ENCODE measurements at places on chromosomes 12 and 14.

GRCh38 chr14:99839696-99840095 lies 46.5 kb downstream of the EML1 start:
- no peak for DNase-seq

- no peak for DNase-seq
Measured at GRCh38 chr12:124884587-124885438, 21.1 kb upstream of the SCARB1 start.

DNA sequence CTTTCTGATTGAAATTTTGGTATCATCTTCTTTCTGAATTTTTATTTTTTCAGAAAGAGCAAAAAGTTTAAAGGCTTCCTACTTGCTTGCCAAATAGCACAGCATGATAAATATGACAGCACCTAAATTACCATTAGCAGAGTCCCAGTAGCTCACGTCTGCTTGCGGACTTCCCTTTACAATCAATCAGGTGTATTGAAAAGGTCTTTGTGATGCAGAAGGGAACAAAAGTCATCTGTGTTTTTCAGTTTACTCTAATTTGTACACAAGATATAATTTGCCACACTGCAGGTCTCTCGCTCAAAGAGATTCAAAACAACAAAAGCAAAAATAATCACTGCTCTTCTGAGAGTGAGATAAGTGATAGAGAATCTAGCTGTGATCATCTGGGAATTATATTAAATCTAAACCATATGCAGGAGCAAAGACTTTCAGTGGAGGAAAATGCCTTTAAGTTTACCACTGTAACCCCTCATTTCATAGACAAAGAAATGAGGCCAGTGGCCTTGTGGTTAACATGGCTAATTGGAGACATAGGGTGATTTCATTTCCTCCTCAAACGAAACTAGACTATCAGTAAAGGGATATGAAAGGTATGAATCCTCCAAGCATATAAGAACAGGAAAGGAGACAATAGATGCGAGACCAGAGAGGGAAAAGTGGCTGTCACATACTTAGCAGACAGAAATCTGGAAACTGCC lies 240.8 kb upstream of the TMPO start:
- DNase-seq = no peak

DNA sequence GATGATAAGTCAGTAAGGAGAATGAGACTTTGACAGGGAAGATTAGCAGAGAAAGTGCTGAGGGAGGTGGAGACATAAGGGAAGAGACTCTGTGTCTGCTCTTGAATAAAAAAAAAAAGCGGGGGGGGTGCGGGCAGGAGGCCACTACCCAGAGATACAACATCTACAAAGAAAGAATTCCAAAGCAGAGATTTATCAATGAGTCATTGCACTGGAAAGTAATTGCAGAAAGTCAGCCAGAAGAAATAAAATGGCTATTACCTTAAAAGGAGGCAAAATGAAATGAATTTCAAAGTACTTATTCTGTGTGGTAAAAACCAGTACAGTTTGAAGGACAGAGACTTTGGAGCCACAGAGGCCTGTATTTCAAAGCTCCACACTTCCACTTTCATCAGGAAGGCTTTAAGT lies 267.1 kb upstream of the PRKD1 start:
- peak; percentile 97 for DNase-seq

GRCh38 chr14:91354979-91355685 lies 62.5 kb downstream of the CCDC88C start:
- no peak for DNase-seq

DNA sequence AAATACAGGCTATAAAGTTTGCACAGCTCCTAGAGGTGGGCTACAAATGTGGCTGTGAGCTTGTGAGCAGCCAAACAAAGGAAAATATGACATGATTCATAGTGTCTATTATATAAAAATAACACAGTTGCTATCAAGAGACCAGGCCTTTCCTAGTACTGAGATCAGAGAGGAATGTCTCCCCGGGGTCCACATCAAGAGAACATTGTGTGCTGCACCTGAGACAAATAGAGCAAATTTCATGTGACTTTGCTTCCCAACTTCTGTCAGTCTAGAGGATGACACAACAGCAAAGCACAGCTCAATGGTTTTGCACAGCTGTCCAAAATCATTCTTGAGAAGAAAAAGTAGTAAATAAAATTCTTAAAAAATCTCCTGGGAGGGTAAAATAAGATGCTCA lies 297.5 kb upstream of the PRKD1 start:
- no peak for DNase-seq

GRCh38 chr12:95962222-95962621 lies 19.1 kb downstream of the AMDHD1 start:
- DNase-seq = no peak

DNA sequence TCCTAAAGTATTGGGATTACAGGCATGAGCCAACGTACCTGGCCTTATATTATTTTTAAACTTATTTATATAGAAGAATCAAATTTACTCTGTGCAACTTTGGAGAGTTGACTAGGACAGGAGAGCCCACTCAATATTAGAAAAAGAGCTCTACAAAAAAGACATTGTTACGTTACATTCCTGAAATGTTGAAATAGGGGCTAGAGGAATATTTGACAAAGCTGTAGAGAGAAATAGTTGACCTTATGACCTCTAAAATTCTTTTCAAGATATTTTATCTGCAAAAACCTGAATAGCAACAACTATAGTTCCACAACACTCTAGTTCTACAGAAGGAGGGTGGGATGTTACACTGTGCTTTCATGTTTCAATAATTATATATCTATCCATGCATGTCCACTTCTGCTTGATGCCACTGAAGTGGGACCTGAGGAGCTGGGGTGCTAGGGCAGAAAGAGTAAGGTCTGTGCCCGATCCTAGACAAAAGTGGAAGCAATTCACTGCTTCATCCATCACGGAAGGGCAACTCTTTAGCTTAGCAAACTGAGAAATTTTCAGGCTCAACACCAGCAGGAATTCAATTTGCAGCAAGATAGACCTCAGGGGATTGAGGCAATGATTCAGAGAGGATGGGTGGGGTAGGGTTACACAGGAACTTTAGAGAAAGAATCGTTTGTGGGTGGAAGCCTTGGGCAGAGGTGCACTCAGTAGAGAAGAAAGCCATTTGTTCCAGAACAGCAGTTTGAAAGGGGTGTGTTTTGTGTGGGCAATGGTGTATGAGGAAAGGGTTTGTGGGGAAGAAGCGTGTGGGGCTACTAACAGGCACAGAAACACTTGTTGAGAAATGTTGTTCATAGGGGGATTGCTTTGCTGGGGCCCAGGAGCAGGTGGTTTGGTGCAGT lies 16.0 kb upstream of the RNASE10 start:
- peak; percentile 7 for DNase-seq

DNA sequence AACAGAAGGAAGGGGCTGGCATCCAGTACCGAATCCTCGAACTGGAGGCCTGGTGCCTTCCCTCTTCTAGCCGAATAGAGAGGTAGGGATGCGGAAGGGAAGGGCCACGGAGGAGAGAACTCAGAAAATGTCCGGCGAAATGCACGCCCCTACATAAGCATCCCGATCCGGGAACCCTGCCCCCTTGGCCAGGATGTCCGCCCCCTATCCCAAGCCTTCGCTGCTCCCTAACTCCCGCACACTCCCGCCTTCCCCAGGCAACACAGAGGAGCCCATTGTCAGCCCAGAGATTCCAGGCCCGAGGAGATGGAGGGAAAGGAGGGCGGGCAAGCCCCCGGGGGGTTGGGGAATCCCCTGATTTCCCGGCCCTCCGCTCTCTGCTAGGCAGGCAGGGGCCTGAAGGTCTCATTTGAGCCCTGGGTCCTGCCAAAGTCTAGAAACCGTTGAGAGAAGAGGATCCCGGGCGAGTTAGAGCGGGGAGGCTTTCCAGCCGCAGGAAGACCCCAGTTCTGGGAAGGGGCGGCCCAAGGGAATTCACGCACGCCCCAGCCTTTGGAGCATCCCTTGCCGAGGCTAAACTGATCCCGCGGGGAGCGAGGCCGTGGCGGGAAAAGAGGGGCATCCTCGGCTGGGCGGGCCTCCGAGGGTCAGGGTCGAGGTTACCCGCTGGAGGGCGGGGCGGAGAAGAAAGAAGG lies 569 bp upstream of the ARHGEF40 start:
- DNase-seq = peak; percentile 50

DNA sequence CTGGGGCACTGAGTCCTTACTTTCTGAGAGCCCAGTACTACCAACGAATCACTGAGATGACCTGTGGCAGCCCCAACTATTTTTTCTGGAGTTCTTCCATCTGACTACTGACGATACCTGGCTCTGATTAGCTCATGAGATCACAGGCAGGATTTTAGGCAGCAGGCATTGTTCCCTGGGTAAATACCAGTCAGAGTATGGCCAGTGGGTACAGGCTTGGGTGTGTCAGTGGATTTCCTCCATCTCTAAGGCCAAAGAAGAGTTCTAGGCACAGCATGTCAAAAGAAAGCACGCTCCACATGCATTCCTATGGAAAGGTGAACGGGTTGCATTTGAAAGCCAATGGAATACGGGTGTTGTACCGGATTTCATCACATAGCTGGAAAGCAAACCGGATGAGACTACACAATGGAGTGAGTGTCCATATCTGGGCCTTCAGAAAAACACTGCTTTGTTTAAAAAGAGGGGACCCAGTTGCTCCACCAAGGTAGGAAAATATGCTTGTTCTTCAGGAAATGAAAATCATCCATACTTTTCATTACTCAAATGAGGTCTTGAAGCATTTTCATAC lies 55.0 kb downstream of the PAX9 start:
- no peak for DNase-seq

- peak; percentile 89 for DNase-seq
Measured at GRCh38 chr12:132078190-132078589, 65.9 kb downstream of the DDX51 start.

GRCh38 chr12:121926874-121927706 lies 8.7 kb downstream of the CFAP251 start:
- DNase-seq = no peak

- DNase-seq = no peak
Measured at GRCh38 chr14:92850492-92850891, 56.4 kb downstream of the GOLGA5 start.

DNA sequence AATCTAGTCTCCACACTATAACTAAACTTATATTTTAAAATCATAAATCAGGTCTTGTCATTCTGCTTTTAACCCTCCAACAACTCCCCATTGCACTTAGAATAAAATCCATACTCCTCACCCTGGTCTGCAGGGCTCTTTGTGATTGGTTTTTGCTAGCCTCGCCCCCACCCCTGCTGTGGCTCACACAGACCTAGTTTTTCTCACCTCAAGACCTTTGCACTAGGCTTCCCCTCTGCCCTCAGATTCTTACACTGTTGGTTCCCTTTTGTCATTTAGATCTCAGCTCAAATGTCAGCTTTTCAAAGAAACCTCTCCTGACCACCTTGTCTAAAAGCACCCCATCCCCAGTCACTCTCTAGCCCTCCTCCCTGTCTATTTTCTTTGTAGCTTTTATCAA lies 10.7 kb upstream of the LHX5 start:
- no peak for DNase-seq

DNA sequence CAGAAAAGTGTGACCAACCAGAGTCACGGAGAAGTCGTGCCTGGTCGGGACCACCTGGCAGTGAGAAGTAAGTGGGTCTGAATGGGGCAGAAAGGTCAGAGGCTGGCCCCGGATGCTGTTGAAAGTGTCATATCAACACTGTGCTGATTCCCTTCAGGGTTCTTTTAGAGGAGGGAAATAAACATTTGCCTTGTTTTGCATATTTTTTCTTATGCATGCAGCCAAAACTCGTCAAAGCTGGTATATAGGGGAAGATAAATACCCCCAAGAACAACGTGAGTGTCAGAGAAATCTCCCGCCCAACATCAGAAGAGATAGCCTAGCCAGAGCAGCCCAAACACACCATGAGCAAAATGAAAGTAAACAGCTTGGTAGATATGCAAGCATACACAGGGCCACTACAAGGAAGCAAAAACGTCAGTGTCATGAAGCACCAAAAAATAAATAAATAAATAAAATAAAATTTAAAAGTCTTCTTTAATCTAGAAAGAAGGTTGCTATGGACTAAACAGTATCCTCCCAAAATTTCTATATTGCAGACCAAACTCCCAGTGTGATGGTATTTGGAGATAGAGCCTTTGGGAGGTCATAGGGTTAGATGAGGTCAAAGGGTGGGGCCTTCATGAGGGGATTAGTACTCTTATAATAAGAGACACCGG lies 22.1 kb downstream of the EIF5 start:
- no peak for DNase-seq

DNA sequence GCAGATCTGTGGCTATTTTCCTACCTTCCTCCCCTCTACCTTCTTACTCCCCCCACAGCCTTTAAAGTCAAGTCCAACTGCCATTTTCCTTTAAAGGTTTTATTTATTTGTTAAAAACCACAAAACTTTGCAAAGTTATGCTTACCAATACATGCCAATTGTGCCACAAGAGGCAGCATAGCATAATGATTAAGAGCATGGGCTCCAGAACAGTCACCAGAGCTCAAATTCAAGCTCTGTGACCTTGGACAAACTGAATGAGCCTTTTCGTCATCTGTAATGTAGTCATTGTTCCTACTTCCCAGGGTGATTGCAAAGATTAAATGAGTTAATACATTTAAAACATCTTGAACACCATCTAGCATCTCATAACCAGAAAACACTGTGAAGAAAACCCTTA lies 13.0 kb upstream of the FMNL3 start:
- DNase-seq = no peak

DNA sequence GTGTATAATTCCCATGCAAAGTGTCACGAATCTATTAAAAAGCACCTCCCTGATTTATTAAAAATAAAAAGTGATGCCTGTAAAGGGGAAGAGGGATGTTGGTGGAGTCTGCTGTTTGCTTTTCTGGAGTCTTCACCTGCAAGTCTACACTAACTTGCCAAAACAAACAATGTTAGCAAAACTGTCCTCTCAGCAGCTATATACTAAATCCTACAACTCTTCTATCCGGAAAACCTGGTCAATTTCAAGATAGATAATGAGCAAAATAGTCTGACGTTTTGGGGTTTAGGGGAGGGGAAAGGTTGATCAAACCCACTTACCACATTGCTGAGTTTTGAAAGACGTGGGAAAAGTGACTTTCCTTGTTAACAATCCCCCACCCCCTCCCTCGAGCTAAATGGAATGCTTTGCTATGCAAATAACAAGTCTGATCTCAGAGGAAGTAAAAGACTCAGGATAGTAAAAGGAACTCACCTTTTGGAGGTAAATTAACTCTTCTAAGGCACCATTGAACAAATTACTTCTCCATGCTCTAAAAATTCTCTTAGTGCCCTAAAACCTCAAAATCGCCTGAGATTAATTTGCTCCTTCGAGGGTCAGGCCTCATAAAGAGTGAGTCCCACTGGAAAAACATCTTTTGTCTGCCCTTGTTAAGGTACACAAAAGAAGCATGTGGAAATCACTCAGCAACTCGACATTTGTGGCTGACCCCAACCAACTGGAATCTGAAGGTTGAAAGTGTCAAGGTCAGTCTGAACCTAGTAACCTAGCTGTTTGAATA lies 13.5 kb downstream of the BMP4 start:
- DNase-seq = no peak

DNA sequence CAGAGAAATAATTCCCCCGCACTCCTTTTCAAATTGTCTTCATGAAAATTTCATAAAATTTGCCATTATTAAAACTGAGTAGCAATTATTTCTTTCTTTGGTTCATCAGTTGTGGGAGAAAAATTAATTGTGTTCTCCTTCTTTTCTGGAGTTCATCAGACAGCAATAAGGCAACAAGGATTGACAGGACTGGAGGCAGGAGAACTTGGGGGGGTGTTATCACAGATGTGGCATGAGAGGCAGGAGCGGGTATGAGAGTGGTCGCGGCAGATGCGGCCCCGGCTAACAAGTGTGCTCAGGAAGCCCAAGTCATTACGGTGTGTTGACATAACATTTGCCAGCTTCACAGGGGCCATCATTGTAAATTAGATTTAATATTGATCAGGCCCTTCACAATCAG lies 306.6 kb upstream of the TMPO start:
- no peak for DNase-seq

All from fibroblast of skin of right quadriceps (primary cell).